ENCODE measurements at places on chromosomes 7 and 10.

DNA sequence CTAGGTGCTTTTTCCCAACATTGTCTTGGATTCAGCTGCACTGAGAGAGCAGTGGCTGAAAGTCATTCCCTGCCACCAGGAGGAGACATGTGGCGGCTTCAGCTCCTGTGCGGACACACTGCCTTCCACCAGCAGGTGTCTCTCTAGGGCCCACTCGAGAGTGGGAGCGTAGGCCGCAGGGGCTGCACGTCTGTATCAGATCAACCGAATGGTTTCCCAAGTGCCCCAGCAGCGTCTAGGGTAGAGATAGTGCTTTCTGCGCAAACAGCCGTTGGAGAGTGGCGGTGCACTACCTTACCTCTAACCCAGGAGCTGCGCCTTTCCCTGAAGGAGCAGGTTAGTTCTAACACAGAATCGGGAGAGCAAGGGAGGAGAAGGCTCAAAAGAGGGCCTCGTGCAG lies 31.7 kb downstream of the PAPOLB start:
- no peak for DNase-seq

DNA sequence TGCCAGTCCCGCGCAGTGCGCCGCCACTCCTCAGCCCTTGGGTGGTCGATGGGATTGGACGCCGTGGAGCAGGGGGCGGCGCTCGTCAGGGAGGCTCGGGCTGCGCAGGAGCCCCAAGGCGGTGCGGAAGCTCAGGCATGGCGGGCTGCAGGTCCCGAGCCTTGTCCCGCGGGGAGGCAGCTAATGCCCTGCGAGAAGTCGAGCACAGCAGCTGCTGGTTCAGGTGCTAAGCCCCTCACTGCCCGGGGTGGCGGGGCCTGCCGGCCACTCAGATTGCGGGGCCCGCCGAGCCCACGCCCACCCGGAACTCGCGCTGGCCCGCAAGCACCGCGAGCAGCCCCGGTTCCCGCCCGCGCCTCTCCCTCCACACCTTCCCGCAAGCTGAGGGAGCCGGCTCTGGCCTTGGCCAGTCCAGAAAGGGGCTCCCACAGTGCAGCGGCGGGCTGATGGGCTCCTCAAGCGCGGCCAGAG lies 14.4 kb upstream of the WASL start:
- no peak for DNase-seq

GRCh38 chr10:93075369-93076221 lies 1.9 kb downstream of the CYP26A1 start:
- DNase-seq: no peak

- DNase-seq: no peak
Measured at GRCh38 chr10:95388109-95388471, 97.3 kb upstream of the PDLIM1 start.

DNA sequence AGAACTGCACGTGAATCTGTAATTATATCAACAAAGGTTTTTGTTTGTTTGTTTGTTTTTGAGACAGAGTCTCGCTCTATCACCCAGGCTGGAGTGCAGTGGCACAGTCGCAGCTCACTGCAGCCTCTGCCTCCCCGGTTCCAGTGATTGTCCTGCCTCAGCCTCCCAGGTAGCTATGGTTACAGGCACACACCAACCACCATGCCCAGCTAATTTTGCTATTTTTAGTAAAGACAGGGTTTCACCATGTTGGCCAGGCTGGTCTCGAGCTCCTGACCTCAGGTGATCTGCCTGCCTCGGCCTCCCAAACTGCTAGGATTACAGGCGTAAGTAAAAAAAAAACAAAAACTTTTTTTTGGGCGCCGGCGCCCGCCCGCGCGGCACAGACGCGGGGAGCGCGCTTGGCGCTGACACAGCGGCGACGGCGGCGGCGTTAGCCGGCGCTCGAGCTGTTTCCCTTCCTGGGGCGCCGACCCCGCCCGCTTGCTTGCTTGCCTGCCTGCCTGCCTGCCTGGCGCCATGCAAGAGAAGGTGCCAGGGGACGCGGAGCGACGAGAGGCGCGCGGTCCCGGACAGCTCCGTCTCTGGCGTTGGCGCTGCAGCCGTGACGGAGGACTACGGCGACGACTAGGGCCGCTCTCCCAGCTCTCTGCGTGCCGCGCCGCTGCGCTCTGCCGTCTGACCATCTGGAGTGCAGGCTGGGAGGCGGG lies 171.4 kb upstream of the NUPR2 start:
- peak; percentile 13 for DNase-seq
